Activated naive CD4-positive, alpha-beta T cell treated with anti-CD3 and anti-CD28 coated beads, Interleukin-2, amount 50 U/mL, for 72 hours (primary cell): ENCODE measurements at places on chromosomes 6 and 20. TPM values are rescaled to one million over a fixed set of nuclear protein-coding genes. Genes with fewer than 3 reads are reported as not detected.

The NFYA gene
- total RNA-seq, result 31.7 TPM

The HSPA1B gene
- 53.8 TPM for total RNA-seq

The DPPA5 gene
- total RNA-seq, result not detected

The PLN gene
- total RNA-seq, result not detected

The COX4I2 gene
- not detected for total RNA-seq

The FLRT3 gene
- not detected for total RNA-seq

The SLC22A2 gene
- not detected for total RNA-seq

The ZC3H12D gene
- total RNA-seq, result 87.1 TPM

The BNIP5 gene
- not detected for total RNA-seq

The FAM209B gene
- total RNA-seq, result 1.2 TPM

The GRM1 gene
- total RNA-seq, result not detected

The KCNQ2 gene
- total RNA-seq, result 0.33 TPM

The STK4 gene
- 205 TPM for total RNA-seq

The FERMT1 gene
- total RNA-seq, result not detected

DNA sequence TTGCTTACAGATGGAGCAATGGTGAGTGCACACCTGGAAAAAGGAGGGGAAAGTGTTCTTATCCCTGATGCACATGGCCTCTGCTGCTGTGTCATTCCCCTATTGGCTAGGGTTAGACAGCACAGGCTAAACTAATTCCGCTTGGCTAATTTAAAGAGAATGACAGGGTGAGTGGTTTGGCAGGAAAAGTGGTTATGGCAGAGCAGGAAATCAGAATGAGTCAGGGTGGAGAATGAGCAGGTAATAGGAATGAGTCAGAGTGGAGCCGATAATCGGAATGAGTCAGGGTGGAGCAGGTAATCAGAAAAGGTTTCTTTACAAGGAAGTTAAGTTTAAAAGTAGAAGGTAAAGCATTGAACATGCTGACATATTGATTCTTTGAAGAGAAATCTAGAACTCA lies 355.5 kb upstream of the HTR1E start:
- no peak for DNase-seq

DNA sequence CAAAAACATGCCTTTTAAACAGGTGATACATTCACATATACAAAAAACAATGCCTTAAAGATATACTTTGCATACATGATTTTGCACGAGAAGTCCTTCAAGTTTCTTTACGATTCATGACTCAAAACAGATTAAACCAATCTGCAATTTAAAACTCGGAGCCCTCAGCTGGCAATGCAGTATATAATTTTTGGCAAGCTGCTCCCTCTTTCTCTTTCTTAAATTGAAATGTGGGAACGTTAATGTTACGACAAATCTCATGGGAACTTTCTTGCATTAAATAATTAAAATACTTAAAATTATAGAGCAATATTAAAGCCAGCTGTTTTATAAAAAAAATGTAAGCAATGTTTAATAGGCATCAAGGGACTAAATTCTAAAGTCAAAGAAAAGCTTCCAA lies 334.6 kb downstream of the ESR1 start:
- DNase-seq, result no peak

DNA sequence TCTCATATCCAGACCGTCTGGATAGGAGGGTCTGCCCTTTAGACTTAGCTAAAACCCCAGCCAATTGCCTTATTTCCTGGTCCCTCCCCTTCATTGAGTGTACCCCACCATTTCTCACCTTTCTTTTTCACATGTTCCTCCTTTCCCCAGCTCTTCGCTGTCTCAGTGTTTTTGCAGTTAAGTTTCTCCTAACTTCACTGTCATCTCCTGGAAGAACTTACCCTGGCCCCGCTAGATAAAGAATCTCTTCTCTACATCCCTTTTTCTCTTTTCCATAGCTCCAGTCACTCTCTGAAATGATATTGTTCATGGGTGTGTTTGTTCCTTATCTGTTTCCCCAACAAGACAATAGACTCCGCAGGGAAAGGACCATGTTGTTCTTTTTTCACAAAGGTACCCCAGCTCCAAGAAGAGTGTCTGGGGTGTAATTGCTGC lies 208.8 kb downstream of the TSHZ2 start:
- DNase-seq, result no peak

DNA sequence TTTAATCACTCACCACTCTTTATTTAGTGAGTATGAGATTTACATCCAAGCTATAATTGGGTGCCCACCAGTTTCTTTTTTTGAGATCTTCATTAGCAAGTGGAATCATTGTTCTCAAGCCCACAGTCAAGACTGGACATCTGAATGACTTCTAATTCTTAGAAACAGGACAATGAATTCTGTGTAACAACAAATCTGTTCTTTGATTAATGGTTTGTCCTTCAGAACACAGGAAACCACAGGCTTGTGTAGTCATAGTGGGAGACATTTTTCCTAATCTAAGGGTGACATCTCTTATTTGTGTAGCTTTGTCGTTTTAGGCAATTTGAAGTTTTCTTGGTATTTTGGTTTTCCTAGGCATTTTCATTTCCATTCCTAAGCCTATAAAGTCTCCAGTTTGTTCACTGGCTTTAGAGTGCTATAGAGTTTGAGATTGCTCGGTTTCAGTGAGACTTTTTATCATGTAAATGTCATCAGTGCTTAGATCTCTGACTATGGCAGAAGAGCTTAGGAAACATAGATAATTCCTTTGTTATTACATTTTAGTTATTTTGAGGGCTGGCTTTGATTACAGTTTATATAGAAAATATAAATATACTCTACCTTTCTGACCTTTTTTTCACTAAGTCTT lies 903.9 kb upstream of the MAP3K7 start:
- DNase-seq, result no peak

GRCh38 chr6:126268092-126268491 lies 71.8 kb upstream of the CENPW start:
- DNase-seq, result no peak

GRCh38 chr20:62147528-62147927 lies 4.0 kb downstream of the SS18L1 start:
- no peak for DNase-seq

DNA sequence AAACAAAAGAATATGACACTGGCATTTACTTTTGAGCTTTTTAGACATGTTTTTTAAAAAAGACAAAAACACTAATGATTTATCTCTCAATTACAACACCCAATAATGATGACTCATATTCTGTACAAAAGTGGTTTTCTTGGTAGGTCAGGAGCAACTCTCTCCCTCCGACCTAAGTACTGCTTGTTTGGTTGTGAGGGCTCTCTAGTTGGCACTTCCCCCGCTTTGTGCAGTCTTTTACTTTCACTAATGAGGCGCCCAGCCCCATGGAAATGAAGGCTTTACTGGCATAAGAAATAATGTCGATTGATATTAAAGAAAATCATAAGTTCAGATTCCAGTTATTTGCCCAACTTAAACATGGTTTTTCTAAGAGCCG lies 1.3 kb downstream of the KPNA5 start:
- no peak for DNase-seq

- DNase-seq, result no peak
Measured at GRCh38 chr20:52168116-52168515, 23.5 kb downstream of the ZFP64 start.

GRCh38 chr6:143699430-143699825 lies 21.7 kb downstream of the PHACTR2 start:
- DNase-seq, result no peak

DNA sequence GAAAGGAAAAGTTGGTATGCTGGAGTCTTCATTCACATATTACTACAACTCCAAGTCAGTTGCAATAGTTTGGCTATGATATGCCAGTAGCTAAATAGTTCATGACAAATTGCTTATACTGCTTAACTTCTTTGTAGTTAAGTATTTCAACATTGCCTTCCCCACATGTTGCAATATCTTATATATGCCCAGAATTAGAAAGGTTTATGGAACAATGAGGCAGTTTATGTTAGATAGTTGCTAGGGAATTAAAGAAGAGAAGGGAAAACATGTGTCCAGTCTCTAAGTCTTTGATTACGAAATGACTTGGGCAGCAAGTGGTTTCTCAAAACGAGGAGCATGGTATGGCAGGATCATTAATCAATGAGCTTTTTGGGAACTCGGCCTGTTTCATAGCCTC lies 145.8 kb downstream of the PLCB4 start:
- DNase-seq, result no peak

DNA sequence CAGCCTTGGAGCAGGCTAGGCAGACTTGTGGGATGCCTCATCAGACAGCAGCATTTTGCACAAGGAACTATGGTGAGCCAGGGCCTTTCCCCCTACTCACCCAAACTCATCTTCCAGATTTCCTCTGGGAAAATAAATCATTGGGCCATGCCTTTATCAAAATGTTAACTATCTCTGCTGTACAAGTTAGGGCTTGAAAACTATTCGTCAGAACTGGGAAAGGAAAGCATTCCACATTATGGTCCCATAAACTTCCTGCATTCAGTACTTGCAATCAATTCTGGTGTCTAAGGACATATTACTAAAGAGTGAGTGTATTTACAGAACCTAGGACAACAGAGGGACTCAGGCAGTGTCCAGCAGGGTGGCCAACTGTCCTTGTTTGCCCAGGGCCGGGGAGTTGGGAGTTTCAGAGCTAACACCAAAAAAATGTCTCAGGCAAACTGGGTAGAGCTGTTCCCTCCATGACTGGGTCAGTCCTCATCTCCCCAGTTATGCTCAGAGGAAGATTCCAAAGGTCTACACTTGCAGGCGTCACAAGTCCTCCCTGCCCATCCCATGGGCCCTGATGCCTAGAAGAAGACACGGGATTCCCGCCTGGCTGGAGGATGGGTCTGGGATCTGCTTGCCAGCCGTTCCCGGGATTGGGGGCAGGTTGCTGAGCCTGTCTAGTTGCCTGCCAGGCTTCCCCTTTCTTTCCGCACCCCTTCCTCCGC lies 72.2 kb downstream of the SLC22A3 start:
- DNase-seq, result no peak

GRCh38 chr6:100216760-100217159 lies 222.7 kb upstream of the MCHR2 start:
- no peak for DNase-seq

- DNase-seq, result no peak
Measured at GRCh38 chr6:101126501-101126900, 245.4 kb upstream of the ASCC3 start.

- no peak for DNase-seq
Measured at GRCh38 chr6:87214831-87215230, 59.5 kb downstream of the ZNF292 start.

GRCh38 chr6:146914489-146915483 lies 289.4 kb upstream of the STXBP5 start:
- no peak for DNase-seq

- no peak for DNase-seq
Measured at GRCh38 chr6:10791673-10792072, 44.1 kb downstream of the TMEM14B start.

DNA sequence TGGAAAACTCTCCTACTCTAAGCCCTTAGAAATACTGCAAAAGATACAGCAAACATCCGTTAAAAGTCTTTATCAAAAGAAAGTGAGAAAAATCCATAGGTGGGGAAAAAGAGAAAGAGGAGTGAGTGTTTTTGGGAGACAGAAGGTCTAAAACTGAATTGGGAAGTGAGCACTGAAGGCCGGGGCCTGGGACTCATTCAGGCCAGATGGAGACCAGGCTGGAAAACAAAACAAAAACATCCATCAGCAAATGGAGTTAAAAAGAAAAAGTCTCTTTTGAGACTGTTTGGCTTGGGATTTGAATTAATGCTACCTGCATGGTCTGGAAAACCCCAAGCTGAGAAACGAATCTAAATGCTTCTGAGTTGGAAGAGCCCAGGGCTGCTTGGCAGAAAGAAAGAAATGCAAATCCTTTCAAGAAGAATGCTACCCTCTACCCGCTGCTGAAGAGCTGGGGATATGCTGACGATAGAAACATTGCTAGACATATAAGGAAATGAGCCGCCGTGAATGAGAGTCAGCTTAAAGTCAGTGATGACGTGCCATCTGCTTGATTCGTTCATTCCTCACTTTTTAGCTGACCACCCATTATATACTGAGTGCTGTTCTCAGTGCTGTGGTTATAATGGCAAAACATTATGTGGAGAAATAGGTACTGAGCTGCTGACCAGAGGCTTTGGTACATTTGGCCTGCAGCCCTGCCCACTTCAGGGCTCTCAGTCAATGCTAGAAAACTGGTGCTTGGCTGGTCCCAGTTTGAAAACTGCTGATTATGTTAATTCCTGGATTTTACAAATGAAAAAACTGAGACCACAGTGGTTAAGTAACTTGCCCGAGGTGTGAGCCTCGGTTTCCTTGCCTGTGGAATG lies 28.0 kb upstream of the TULP4 start:
- DNase-seq, result no peak

DNA sequence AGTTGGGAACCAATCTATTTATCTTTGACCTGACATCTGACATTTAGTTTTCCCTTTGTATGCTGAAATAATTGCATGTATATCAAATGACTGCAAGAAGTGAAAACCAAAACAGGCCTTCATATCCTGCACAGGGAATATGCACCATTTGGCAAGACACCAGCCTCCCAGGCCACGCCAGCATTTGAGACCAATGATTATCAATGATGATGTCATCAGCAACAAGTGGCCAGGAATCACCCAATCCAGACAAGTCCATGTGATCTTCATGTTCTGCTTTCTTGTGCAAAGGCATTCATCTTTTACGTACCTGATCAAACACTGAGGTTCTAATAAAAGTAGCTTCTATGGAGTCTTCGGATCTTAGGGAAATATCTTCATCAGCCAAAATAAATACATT lies 107.4 kb upstream of the TENT5A start:
- DNase-seq, result no peak

GRCh38 chr6:15023448-15023847 lies 222.4 kb upstream of the JARID2 start:
- peak; percentile 79 for DNase-seq

- DNase-seq, result no peak
Measured at GRCh38 chr20:48574383-48574782, 253.4 kb downstream of the PREX1 start.

DNA sequence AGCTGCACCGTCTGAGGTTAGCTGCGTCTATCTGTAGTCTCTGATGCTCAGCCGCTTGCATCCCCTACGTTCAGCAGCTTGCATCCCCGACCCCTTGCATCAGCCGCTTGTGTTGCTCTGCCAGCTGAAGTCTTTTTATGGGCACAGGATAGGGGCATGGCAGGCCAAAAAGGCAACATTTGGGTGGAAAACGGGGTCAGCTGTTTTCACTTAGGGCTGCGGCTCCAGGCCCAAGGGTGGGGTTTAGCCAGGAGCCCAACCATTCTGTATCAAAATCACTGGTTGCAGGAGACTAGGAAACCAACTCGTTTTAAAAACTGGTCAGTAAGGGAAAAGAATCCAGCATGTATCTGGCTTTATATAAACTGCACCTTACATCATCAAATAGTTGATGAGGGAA lies 49.9 kb downstream of the FAM50B start:
- no peak for DNase-seq

- no peak for DNase-seq
Measured at GRCh38 chr6:95243053-95243452, 334.3 kb upstream of the MANEA start.

DNA sequence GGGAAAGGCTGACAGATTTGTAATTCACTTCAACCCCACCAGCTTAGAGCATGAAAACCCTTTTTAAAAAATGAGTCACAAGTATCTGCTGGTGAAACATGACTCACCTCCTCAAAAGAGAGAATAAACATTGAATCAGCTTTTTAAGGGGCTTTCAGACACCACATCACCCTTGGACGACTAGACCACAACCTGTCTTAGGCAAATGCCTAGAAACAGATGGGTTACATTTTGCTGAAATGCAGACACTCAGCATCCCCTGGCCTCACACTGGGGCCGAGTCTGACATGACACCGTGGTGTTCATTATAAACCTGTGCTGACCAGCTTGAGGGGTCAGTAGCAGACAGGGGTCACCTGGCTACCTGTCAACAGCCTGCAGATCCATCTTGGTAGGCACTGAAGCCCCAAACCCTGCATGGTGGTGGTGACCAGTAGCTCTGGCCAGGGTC lies 175.3 kb upstream of the CST7 start:
- DNase-seq, result peak; percentile 18
